ENCODE measurements at places on chromosomes 11 and 22.

DNA sequence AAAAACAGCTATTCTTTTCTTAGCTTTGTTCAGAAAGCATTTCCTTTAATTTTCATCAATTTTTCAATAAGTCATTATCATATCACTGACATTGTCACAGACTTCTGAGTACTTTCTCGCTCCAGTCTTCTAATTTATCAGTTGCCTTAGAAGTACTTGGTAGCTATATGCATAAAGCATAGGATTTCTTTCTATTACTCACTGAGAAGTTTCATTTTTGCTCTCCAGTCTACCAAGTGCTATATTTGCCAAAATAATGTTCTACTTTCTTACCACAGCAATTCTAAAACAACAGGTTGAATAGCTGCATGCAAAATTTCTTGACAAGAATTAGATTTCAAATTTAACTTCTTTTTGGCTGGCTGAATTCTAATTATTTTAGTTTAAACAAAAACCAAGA lies 116.3 kb downstream of the STK33 start:
- no peak for DNase-seq

DNA sequence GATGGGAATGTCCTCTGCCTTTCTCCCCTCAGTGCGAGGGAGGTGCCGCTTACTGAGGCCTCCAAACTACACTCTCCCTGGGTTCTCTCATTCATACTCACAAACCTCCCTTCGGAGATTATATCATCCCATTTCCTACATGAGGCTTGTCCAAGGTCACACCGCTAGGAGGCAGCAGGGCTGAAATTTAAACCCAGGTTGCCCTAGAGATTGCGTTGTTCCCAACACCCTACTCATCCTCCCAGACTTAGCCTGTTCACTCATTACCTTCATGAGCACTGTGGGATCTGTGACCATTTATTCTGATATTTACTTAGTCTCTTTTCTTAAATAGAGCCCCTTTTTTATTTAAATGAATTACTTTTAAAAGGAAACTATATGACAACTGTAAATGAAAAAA lies 31.1 kb downstream of the SDHAF2 start:
- no peak for DNase-seq

DNA sequence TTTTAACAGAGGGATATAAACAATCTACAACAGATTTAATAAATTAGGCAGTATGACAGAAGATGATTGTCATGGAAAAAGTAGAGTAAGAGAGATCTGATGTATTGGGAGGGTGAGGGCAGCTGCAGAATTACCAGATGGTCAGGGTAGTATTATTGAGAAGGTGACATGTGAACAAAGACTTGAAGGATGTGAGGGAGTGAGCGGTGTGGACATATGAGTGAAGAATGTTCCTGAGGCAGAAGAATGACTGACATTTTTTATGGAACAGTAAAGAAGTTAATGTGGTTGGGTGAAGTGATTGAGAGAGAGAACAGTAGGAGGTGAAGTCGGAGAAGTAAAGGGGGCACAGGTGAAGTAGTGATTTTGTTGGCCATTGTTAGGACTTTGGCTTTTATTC lies 42.4 kb upstream of the HIPK3 start:
- no peak for DNase-seq

GRCh38 chr11:45091563-45092403 lies 54.7 kb upstream of the PRDM11 start:
- DNase-seq = no peak

DNA sequence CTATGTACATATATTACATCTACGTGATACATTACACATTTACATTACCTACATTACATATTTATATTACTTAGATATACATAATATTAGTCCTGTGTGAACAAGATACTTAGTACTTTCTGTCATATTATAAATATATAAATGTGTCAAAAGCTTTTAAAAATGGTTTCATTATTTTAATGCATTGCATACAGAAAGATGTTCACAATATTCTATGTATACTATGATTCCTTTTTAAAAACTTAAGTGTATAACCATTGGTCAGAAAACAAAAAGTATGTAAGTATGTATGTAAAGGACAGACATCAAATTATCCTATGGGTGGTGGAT lies 647 bp upstream of the ZW10 start:
- DNase-seq = no peak

GRCh38 chr22:21449531-21450319 lies 17.5 kb upstream of the TMEM191C start:
- no peak for DNase-seq

DNA sequence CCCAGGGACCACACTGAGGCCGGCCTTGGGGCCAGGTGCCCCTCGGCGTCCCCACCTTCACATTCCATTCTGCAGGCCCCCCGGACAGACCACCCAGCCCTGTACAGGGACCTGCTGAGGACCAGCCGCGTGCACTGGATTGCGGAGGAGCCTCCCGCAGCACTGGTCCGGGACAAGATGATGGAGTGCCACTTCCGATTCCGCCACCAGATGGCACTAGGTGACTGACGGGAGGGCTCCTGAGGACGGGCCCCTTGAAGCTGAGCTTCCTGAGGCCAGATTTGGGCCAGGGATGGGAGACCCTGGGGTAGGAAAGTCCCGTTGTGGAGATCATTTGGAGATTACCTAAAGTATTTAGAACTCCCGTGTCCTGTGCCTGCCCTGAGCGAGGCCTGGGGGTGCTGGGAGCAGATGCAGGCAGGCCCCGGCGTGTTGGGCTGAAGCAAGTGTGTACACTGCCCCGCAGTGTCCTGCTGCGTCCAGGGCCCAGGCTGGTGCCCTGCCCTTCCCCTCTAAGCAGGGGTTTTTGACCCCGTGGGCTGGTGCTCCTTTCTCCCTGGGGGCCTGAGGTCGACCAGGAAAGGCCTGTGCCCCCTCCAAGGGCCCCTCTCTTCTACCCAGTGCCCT lies 20.0 kb downstream of the TRMU start:
- DNase-seq = no peak

DNA sequence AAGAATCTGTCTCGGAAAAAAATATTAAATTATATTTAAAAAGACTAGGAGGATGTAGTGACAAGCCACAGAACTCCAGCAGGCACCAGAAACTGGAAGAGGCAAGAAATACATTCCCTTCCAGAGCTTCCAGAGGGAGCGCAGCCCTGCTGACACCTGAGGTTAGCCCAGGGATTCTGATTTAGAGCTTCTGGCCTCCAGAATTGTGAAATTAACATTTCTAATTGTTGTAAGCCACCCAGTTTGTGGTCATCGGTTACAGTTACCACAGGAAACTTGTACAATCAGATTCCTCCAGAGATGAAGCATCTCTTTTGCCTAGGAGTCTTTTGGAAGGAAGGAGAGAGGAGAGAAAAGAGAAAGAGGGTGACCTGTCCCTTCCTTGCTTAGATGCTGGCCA lies 6.4 kb upstream of the UBASH3B start:
- no peak for DNase-seq

GRCh38 chr11:14969901-14970323 lies 2.2 kb downstream of the CALCA start:
- DNase-seq = no peak

GRCh38 chr22:42427167-42427566 lies 5.0 kb downstream of the NFAM1 start:
- DNase-seq = no peak

GRCh38 chr11:45354976-45355705 lies 69.0 kb upstream of the SYT13 start:
- DNase-seq = peak; percentile 59

- no peak for DNase-seq
Measured at GRCh38 chr11:111851067-111851466, 20.3 kb downstream of the ALG9 start.

GRCh38 chr11:72594493-72595291 lies 79.5 kb downstream of the PDE2A start:
- no peak for DNase-seq

DNA sequence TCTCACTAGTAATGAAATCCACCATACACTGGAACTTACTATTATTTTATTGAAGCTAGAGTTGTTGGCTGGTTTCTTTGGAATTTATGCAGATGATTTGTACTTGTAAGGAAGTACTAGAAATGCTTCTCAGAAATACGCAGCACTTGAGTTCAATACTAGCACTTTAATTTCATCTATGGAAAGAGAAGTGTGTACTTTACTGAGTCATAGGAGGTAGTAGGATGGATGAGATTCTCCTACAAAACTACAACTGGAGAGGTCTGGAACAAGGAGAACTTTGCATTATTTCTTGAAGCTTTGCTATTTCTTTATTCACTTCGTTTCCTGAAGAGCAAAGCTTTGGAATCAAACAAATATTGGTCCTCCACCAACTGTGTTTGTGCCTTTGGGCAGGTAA lies 44.1 kb upstream of the CCDC90B start:
- DNase-seq = no peak

Measured in NCI-H524 treated with DMSO at 0.1 percent for 48 hours (cell line).